Femur (tissue), 1 donor: ENCODE measurements at places on chromosomes 12 and 14.
A peak's percentile ranks its signal among the peaks of the same experiment; 100 is the strongest.

- no peak for DNase-seq
Observed at GRCh38 chr12:49458816-49459215, 80.0 kb upstream of the KCNH3 start.

- peak; percentile 85 for DNase-seq
Observed at GRCh38 chr14:103724116-103724515, 8.5 kb downstream of the ZFYVE21 start.

DNA sequence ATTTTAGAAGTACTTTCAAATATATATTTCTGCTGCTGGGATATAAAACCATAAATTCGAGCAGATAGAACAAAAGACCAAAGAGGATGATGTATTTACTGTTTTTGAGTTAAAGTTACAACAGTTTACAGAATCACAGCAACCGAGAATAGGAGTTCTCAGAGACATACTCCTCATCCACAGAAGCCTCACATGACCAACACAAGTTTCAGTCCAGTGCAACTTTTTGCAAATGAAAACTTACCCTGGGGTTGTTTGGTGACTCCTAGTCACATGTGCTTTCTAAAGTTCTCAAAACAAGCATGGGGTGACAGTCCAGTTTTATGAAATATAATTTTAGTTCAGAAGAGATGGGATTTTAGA is 117.1 kb downstream of the PRKCH start:
- no peak for DNase-seq

- DNase-seq: peak; percentile 80
Observed at GRCh38 chr12:53325511-53326061, 4.2 kb upstream of the AAAS start.

- no peak for DNase-seq
Observed at GRCh38 chr14:61453103-61453767, 131.9 kb downstream of the PRKCH start.

DNA sequence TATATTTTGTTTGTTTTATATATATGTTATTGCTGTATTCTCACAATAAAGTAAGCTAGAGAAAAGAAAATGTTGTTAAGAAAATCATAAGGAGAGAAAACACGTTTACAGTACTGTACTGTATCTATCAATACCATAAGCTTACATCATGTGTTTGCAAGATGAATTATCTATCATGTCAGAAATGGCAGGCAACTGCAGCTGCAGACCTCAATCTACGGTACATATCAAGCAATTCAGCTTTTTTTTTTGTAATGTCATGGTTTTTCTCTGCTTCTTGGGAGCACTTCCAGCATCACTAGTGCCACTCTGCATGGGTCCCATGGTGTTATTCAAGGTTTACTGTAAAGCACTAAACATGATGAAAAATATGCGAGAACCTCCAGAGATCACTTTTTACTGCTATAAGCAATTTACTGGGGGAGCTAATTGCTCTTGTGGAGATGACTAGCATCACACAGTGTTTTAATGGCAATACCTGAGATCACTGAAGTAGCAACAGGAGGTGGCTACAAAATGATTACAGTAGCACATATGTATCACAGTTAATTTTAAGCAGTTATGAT is 9.0 kb upstream of the KRT2 start:
- DNase-seq: no peak

DNA sequence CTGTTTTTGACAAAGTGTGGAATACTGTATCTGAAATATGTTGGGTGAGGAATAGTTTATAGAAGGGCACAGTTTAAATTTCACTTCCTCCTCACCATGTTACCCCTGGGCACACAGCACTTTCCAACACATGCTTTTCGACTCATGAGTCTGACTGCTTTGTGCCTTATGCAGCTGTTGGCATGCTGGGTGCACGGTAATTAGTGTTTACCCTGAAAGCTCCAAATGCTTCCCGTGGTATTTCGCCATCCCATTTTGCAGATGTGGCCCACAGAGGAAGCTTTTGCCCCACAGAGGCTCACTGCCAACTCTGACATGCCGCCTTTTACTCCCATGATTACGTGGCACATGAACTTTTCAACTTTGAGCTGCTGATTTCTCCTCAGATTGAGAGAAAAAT is 168.6 kb downstream of the PRKCH start:
- no peak for DNase-seq

DNA sequence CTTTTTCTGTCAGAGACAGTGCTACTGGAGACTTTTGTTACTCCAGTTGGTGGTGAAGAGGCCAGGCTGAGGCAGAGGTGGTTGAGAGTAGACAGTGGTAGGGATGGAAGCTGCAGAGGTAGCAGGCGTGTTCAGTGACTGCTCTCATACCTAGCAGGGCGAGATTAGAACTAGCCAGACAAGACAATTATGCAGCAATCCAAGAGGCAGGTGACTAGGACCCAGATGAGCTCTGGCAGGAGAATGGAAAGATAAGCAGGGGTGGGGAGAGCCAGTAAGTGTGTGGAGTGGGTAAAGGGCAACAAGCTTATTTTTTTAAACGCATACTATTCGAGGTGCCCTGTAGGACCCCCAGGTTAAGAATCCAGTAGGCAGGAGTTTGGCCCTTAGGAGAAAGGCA is 4.8 kb downstream of the PPP1R36 start:
- DNase-seq: no peak

- no peak for DNase-seq
Observed at GRCh38 chr14:92026548-92027190, 13.2 kb downstream of the TRIP11 start.
